ENCODE measurements at places on chromosomes 7 and 10.

- no peak for DNase-seq
These were observed 449.6 kb downstream of the KCNMA1 start for GRCh38 chr10:77188000-77188395.

- DNase-seq = no peak
These were observed 327.1 kb downstream of the PRPF18 start for GRCh38 chr10:13913897-13914296.

- DNase-seq = no peak
These were observed 5.3 kb downstream of the BPGM start for GRCh38 chr7:134651991-134652390.

GRCh38 chr10:60310740-60311139 lies 78.9 kb downstream of the ANK3 start:
- DNase-seq = no peak

DNA sequence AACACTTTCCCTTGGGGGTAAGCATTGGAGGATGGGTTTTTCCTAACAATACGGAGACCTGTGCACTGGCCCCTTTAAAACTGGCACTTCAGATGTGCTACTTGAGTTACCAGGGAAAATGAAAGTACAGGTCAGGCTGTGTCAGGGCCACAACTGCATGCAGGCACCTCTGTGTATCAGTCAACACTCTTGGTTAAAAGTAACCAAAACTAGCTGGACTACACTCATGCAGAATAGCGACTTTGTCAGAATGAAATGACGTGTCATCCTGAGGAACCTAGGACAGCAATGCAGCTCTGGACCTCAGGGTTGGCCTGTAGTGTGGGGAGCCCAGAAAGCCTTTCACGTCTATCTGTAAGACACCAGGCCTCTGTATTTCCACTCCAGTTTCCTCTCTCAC lies 33.8 kb upstream of the SMKR1 start:
- DNase-seq = no peak

DNA sequence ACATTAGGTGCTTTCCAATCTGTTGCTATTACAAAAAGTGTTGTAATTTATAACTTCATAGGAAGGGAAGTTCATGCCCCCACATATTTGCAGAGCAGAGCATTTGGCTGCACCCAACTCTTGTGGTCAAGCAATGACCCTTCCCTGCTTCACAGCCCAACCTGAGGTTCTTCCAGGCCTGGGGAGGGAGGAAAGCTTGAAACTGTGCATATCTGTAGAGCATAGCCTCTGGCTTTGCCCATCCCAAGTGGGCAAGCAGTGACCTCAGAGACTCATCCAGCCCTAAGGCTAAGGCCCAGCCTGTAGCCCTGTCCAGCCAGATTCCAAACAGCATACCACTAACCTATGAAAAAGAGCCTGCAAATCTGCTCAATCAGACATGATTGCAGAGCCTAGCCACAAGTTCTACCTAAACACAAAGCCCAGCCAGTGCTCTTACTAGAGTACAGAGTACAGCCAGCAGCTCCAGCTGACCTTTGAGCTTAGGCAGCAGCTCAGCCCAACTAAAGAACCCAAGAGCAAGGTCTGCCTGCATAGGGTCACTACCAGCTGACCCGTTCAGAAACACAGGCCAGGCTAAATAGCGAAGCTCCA lies 14.4 kb upstream of the GSTK1 start:
- DNase-seq = no peak

DNA sequence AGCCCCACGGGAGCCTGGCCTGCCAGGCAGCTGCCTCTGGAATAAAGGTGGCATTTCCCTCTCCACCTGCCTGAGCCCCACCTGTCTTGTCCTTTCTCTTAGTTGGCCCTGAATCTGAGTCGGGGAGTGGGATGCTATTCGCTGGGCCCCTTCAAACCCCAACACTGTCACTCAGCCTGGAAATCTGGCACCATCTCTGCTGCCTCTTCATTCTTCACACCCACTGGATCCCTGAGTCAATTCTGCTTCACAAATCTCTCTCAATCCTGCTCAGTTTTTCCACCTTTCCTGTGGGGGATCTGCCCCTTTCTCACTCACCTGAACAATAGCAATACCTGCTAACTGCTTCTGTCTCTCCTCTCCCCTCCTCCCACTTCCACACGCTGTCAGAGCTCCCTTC lies 10.6 kb downstream of the CRTAC1 start:
- DNase-seq = no peak

DNA sequence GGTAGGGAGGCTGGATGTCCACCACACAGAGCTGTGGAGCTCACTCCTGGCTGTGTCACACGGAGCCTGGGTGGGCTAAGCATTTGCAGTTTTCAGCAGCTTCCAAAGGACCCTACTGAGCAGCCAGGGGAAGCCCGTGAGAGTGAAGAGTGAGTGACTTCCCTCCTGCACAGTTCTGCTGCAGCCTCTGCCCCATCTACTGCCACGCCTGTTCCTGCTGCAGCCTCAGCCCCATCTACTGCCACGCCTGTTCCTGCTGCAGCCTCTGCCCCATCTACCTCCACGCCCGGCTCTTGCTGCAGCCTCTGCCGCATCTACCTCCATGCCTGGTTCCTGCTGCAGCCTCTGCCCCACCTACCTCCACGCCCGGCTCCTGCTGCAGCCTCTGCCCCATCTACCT lies 12.2 kb downstream of the ADAM8 start:
- no peak for DNase-seq

DNA sequence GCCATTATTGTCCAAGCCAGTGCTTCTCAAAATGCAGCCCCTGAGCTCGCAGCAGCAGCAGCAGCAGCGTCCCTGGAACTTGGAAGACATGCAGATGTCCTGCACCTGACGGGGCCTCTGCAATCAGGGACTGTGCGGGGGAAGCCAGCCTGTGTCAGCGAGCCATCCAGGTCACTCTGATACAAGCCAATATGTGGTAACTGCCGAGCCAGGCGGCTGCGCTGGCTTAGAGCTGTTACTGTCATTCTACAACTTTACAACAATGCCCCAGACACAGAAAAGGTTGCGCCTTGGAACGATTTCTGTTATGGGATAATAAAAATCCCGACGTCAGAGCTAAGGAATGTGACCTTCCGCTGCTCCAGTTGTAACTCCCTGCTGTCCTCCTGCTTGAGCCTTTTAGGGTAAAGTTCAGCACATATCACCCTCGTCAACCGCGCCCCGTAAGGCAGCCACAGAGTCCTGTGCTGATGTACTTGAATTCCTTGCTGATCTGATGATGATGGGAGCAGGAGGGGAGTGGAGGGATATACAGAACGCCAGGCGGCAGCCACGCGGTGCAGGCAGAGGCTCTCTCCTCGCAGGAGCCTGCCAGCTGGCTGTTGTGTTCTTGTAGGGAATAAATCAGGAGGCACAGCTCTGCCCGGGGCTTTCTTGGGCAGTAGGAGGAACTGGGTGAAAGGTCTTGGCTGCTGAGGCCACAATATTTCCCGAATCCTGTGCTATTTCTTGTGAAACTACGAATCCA lies 20.0 kb upstream of the CRYGN start:
- no peak for DNase-seq

DNA sequence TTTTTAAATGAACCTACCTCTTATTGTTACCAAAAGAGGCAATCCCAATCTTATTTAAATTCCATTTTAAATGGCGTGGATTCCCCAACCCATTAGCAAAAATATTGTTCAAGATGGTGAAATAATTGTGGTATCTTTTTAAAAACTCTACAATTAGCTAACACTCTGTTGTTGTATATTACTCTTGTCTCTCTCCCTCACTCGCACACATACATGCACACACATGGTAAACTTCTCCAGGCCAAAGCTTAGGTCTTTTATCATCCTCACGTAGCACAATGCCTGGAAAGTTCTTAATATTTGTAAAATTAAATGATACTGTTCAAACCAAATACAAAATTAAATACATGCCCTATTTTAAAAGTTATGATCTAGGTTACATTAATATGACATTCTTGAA lies 169.2 kb upstream of the WNT16 start:
- no peak for DNase-seq

- DNase-seq = no peak
These were observed 4.8 kb upstream of the GTPBP4 start for GRCh38 chr10:983401-983800.

- DNase-seq = no peak
These were observed 41.1 kb downstream of the RASGEF1A start for GRCh38 chr10:43225787-43226153.

DNA sequence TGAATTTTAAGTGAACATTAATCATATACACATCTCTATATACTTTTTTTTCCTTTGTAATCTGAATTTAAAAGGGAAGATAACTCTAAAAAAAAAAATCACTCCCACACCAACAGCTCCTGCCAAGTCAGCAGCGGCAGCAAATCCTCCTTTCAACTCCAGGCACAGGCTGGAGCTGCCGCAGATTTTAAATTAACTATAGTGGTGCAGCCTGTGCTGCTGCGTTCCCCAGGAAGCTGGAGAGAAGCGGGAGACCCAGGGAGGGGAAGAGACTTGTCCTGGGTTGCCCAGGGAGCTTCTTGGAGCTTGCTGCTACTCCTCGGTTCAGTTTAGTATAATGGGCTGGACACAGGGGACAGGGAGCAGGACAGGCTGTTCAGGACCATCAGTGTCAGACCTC lies 32.6 kb upstream of the HSPB1 start:
- DNase-seq = no peak

GRCh38 chr7:157775021-157775559 lies 438.3 kb downstream of the DNAJB6 start:
- no peak for DNase-seq

DNA sequence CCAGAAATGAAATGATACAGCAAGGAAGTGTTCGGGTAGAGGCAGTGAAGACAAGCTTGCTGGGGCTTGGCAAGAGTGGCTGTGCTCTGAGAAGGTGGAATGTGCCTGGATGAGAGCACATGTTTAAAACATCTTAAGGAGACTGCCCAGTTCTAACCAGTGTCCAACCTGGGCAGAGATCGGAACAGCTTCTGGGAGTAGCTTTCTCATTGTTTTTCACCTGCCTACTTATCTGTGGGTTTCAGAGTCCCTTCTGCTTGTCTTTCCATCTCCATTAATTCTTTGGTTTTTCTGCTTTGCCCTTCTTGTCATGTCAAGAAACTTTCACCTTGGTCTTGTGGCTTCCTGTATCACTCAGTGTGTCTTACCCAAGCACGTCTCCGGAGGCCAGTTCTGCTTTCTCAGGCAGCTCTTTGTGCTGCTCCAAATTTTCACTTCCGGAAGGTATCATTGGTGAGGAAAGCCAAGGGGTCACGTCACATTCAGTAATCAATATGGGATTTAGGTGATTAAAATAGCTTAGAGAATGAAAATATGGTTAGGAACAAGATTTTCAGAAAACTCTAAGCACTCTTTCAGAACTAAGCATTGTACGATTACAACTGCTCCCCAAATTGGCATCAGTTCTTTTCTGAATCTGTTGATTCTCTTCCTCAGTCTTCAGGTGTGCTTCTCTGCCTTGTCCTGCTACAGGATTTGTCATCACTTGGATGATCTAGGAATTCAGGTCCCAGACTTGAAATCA lies 5.5 kb upstream of the LAMB4 start:
- no peak for DNase-seq

DNA sequence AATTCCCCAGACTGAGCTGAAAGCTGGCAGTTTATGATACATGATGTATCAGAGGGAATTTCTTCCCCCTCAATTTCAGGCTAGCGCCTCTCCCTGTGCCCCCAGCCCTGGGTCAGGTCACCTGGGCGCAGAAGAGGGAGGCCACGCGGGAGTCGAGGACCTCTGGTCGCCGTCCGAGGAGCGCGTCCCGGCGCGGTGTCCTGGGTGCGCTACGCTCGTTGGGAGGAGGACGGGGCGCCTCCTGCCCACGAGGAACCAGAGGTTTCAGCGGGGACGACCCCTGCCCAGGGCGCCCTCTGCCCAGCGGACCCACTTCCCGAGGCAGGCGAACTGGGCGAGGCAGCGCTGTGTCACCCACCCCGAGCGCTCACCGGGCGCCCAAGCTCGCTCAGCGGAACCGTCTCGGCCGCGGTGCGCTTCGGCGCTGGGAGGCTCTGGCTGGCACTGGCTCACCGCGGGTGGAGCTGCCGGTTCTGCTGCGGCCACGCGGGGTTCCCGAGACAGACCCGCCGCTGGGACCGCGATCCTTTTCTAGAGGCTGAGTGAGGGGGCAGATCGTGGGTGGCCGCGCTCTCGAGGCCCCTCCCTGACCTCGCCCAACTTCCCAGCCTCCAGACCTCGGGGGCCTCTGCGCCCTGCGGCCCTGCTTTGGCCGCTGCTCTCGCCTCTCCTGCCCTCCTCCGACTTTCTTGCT lies at the start of gene FAM237B:
FAM237B (minus strand) TSS at position 504 of the 694 bp plus-strand sequence. CDS start 1,556 bp downstream, outside the sequence.
- no peak for DNase-seq

- DNase-seq = no peak
These were observed 163.5 kb downstream of the ADRA2A start for GRCh38 chr10:111240348-111240747.

DNA sequence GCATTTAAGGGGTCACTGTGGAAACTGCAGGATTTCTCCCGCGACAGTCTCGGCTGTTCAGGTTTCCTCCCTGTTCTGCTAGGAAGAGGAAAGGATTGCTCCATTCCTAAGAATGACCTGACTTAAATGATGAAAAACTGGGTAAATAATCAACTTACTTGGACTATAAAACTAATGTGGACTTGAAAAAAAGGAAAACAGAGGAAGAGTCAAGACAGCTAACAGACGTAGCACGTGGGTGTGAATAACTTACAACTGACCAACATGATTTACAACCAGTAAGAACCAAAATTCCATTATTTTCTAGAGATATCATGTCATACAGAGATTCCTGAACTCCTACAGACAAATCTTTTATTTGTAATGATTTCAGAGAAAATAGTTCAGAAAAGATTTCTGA lies 93.8 kb downstream of the ADAM12 start:
- DNase-seq = no peak

- DNase-seq = no peak
These were observed 589.8 kb downstream of the GALNT17 start for GRCh38 chr7:71721742-71722141.

DNA sequence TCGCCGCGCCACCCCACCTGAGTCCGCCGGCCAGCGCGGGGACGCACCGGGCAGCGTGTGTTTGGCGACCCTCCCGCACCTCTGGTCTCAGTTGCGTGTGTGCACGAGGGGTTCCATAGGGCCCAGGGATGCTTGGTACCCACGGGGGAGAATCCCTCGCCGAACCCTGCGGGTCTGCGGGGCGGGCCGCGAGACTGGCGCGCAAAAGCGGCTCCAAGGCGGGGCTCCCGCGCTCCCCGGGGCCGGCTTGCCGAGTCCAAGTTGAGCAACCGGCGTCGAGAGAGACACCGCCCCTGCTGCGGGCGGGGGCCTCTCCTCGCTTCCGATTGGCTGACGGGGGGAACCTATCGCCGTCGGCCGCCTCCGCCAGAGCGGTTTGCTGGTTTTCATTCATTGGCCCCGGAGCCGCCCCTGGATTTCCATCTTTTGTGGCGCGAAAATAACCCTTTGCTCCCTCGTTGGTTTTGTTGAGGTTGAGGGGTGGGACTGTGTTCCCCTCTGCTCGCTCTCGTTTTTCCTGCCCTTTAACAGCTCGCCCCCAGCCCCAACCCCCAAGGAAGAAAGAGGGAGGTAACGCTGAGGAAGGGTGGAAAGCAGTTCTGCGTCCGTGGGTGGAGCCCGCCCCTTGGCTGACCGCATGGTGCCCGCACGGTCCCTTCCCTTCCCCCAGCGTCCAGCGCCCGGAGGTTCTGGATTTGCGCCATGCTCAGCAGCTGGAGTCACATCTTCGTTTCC lies 4.0 kb upstream of the IGF2BP3 start:
- DNase-seq = no peak

All from activated CD8-positive, alpha-beta memory T cell treated with anti-CD3 and anti-CD28 coated beads for 1 hour (primary cell).